Stimulated activated CD4-positive, alpha-beta T cell treated with anti-CD3 and anti-CD28 coated beads, Interleukin-1b, Interleukin-23, amount 100 ng/mL, for 48 hours (primary cell): ENCODE measurements at places on chromosomes 1 and 21.

GRCh38 chr1:21472861-21473260 is 32.9 kb downstream of the NBPF3 start:
- no peak for DNase-seq

GRCh38 chr1:178101266-178101630 is 7.3 kb downstream of the RASAL2 start:
- DNase-seq = no peak

DNA sequence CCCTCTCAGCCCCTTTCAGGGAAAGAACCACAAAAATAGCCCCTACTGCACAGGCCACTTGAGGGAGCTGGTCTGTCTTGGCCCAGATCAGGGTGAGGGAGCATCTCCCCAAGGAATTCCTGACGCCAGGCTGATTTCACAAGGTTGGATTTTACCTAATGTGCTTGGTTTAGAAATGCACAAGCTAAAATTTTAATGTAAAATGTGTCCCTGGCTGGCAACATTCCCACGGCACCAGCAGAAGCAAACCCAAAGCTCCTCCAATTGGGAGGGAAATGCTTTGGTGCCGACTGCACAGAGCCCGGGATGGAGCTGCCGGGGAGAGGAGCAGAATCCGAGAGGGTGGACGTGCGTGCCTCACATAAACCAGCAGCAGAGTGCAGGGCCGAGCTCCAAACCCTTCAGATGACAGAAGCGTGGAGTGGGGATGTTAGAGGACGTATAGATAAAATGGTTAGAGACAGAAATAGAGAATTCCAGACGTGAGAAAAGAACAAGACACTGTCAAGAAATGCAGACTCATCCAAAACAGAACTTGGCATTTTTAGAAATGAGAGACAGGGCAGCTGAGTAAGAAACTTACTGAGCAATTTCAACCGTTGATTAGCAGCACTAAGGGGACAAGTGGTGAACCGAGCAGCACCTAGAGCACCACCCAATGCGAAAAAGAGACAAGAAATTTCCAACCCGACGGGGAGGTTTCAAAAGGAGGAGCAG is 41.6 kb upstream of the TMEM52 start:
- no peak for DNase-seq

DNA sequence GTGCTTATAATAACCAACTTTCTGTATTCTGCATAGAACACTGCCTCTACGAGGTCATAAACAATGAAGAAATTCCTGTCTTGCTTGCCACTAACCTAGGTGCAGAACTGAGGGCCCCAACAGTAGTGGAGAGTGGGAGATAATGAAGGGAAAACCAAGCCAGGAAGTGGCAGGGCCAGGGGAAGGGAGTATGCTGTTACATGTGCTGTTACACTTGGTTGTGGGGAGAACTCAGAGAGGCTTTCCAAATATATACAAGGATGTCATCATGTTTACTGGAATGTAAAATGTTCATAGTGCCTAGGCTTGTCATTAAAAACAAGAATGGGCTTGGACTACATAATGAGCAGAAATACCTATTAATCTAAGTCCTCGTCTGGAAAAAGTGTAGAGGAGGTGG is 31.1 kb downstream of the NHLH2 start:
- no peak for DNase-seq
